ENCODE measurements at places on chromosomes 11 and 22.
A peak's percentile ranks its signal among the peaks of the same experiment; 100 is the strongest.

DNA sequence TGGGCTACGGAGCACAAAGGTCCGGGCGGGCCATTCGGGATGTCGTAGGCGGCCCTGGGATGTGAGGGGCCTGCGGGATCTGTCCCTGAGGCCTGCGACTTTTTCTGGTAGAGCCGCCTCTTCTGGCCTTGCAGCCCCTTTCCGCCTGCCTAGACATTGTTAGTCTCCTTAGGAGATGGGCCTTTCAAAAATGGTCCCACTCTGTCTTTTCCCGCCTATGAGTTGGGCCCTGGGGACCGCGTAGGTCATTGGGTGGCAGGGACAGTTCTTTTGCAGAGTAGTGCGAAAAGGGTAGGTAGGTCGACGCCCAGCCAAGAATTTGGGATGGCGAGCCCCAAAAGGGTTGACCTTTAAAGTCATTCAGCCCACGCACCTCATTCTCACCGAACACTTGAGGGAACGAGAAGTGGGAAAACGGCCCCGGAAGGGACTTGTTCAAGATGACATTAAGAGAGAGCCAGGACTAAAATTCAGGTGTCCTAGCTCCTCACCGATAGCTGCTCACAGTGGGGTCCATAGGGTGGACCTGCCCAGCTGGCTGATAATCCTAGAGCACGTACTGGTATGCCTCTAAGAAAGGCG, 785 bp downstream of the OTUB1 start:
- no peak for DNase-seq

- DNase-seq = no peak
These were observed 383.5 kb upstream of the CADM1 start for GRCh38 chr11:115887727-115888126.

GRCh38 chr11:86863476-86863875, 63.1 kb downstream of the PRSS23 start:
- no peak for DNase-seq

DNA sequence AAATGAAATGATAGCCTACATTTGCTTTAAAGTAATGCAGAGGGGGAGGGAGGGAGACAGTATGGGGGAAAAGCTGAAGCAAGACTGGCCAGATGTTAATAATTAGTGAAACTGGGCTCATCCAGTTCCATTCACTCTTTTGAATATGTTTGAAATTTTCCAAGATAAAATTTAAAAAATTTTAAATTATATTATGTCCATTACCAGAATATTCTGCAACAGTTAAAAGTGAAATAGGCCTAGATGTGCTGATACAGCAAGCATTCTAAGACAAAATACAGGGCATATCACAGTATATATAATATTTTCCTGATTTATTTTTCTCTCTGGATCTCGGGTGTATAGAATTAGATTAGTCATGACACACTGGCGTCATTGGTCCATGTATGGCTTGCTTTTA, 13.6 kb upstream of the ZNRF3 start:
- no peak for DNase-seq

- DNase-seq = no peak
These were observed 163.0 kb upstream of the CCDC179 start for GRCh38 chr11:23023319-23023718.

- DNase-seq = peak; percentile 14
These were observed 84.1 kb downstream of the BBOX1 start for GRCh38 chr11:27124514-27125264.

DNA sequence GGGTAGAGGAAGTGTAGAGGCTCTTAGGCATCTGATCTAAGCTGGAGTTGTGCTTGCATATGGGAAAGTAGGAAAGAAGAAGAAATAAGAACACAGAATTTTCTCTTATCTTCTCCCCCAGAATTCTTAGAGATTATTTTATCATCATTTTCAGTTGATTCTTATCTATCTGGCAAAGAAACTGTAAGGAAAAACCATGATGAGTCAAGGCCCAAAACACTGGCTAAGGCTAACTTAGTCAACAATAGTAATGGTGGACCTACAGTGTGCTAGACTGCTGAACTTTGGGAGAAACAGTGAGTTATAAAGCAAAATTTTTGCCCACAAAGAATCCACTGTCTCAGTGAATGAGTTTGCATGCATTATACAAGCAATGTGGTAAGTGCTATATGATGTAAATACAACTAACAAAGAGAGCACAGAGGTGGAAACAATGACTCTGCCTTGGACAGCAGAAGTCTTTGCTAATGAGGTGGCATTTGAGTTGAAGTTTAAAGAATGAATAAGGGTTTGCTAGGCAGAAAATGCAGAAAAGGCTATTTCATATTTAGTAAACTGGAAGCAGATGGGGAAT, 344.5 kb upstream of the PLET1 start:
- no peak for DNase-seq

GRCh38 chr11:10375280-10375971, 70.6 kb downstream of the ADM start:
- no peak for DNase-seq

DNA sequence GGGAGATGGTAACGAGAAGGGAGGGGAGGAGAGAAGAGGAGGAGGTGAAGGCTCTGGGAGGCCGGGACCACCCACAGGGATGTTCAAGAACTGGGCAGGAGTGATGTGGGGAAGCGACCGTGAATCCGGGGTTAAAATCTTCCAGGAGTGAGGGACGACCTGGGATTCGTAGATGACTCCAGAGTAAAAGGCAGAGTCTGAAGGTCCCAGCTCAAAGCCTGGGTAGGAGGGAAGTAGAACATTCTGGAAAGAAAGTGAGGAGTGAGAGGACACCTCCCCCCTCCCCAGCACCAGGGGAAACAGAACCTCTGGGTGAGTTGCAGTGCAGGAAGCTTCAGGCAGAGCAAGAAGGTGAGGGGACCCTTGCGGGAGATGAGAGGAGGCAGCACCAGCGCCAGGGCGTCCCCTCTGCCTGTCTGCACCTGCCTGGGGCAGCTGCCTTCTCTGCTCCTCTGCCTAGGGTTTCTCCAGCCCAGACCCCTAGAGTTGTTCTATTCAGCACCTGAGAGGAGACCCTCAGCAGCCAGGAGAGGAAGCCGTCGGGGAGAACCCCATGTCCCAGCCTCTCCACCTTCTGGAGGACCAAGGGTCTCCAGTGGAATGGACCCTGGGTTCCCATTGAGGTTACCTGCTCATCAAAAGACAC, 49.7 kb downstream of the LINC01488 start:
- DNase-seq = no peak

DNA sequence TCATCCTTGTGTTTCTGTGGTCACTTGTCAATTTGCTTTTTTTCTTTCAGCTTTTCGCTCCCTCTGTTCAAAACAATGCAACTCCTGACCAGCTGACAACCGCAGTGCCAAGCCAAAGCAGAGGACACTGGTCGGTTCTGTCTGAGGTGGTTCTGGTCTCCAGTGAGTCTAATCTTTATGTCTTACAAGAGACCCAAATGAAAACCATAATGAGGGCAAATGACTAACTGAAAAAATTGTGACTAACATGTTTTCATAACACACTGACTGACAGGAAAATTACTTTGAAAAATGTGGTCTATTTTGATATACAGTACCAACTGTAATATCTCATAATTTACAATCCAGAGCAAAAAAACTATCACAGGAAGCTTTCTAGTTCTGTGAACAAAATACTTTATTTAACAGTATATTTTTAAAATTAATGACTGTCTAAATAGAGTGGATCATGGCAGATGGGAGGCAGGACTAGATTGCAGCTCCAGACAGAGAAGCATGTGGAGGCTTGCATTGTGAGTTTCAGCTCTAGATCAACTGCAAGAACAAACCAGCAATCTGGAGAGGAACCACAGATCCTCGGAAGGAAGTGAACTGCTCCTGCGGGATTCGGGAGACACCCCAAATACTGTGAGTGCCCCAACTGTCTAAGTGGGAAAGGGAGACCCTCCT, 311.8 kb downstream of the SBF2 start:
- DNase-seq = no peak

- DNase-seq = no peak
These were observed 73.1 kb upstream of the INCENP start for GRCh38 chr11:62050716-62051115.

GRCh38 chr11:68296344-68297051, 15.9 kb upstream of the LRP5 start:
- no peak for DNase-seq

- DNase-seq = peak; percentile 36
These were observed 1.6 kb downstream of the C1QTNF6 start for GRCh38 chr22:37186228-37186996.

DNA sequence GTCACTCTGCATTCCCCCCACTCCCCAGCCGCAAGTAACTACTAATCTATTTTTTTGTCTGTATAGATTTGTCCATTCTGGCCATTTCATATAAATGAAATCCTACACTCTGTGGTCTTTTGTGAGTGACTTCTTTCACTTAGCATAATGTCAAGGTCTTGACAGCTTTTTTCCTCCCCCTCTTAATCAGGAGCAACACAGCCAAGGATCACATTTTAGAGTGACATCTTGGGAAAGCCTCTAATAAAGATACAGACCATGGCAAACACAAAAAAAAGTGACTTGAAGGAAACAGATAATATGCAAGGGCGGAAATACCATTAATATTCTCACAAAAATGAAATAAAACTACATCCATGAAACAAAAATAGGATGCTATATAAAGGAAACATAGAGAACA, 43.9 kb downstream of the RAB30 start:
- no peak for DNase-seq

DNA sequence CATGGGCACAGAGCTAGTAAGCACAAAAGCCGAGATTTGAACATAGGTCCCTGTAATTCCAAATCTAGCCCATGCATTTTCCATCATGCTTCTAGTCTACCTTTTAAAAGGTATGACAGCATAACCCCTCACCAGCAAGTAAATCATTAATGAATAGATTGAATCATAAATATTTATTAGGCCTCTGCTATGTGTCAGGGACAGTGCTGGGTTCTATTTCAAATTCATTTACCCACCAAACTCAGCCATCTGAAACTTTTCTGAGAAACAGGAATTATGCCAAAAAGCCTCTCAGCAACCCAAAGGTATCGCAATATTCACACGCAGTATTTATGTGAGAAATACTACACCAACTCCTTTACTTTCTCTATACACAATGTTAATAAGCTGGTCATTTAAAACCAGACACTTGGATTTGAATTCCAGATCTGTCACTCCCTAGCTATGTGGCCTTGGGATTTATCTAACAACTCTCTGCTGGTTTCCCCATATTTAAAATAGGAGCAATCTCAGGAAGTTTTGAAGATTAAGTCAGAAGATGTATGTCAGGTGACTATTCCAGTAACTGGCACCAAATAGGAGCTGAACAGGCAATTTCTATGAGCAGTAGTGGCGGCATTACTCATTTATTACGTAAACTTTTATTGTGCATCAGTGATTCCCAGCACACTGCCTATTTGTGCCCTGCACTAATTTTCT, 191.4 kb downstream of the TENM4 start:
- no peak for DNase-seq

DNA sequence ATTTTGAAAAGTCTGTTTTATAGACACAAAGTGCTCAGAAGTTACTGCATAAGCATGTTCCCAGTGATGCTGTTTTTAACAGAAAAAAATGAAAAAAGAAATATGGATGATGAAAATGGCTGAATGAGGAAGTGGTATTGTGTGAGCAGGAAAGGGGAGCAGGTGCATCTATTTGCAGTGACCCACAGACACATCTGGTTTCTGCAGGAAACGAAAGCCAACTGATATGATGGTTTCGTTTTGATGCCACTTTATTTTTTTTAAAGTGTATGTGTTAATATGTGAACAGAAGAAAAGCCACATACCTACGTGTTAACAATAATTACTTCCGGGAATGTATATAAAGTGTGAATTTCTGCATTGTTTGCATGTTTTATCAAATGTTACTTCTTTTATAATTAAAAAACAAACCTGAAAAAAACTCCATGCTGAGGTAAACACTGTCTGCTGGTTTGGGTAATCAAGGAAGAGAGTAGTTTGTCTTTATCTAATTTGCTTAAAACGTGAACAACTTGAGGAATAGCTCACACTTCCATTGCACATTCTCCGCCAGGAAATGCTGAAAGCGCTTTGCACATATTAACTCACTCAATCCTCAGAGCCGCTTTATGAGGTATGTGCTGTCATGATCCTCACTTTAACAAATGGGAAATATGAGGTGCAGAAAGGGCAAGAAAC, 1335.9 kb downstream of the TBC1D22A start:
- DNase-seq = peak; percentile 13

DNA sequence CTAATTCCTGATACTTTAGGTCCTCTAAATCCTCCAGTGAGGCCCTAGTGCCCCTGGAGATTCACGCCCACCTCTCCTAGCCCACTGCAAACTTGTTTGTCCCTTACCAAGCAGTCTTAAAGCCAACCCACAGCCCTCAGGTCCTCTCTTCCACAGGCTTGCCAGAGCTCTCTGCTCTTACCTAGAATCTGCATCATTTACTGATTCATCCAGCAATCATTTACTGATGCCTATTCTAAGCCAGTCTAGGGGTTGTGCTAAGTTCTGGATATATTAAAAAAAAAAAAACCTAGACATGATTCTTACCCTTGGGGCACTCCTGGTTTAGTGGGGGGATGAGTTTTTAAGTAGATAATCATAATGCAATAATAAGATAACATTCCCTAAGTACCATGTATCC, 43.0 kb upstream of the PLET1 start:
- no peak for DNase-seq

- peak; percentile 25 for DNase-seq
These were observed 33.0 kb upstream of the RIC3 start for GRCh38 chr11:8201644-8202365.

DNA sequence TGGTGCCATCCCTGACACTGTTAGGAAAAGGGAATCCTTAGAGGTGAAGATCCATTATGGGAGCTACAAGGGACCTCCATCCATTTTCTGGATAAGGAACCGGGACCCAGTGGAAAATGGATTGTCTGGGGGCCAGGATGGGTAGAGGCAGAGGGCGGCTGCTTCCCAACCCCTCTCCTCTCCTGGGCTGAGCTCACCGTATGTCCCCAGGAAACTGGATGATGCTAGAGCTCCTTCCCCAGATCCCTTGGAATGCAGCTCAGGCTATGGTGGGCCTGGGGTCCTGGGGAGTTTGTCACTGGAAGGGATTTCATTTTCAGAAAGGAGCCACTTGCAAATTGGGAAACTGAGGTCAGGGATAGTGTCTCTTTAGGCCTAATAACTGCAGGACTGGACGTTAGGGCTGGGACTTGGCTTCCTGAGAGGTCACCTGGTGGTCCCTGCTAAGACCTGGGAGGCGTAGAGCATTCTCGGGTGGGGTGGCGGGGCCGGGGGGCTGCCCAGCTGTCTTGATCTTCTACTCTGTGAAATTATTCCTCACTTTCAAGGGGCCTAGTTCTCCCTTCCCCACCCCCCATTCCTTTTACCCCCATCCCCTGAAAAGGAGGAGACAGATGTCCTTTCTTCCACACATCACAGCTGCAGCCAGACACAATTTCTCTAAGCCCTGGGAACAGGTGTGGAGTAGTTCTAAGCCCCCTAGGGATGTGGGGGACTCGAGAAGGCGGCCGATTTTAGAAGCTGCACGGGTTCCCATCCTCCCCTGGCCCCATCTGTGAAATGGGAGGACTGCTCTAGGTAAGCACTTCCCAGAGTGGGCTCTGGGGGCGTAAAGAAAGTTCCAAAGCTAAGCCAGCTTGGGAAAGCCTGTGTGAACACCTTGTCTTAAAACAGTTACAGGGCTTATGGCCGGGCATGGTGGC, 99.8 kb downstream of the PKNOX2 start:
- DNase-seq = no peak

- no peak for DNase-seq
These were observed 40.6 kb downstream of the RELT start for GRCh38 chr11:73416786-73417185.

Data from Kasumi-1 (cell line).